ENCODE measurements at places on chromosomes 1 and 21. TPM values are rescaled to one million over a fixed set of nuclear protein-coding genes. Genes with fewer than 3 reads are reported as not detected.

DNA sequence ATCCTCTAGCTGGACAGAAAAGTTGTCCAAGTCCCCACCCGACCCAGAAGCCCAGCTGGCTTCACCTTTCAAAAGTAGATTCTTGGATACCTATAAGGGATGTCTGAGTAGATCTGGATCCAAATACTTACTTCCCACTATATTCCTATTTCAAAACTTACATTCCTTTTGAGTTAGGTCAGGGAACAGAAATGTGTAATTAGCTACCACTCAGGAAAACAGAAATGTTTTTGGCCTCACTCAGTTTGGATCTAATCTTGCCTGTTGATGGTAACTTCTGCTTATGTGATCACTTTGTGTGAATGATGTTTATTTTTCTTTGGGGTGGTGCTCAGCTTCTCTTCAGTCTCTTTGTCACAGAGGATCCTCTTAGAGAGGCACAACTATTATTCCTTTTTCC is 814.4 kb upstream of the RGS18 start:
- DNase-seq = no peak
- no peaks in the 10 kb centered on the region for H3K36me3 ChIP-seq
- no peaks in the 10 kb centered on the region for H3K27me3 ChIP-seq
- no peak overlapping the region for H3K27ac ChIP-seq

DNA sequence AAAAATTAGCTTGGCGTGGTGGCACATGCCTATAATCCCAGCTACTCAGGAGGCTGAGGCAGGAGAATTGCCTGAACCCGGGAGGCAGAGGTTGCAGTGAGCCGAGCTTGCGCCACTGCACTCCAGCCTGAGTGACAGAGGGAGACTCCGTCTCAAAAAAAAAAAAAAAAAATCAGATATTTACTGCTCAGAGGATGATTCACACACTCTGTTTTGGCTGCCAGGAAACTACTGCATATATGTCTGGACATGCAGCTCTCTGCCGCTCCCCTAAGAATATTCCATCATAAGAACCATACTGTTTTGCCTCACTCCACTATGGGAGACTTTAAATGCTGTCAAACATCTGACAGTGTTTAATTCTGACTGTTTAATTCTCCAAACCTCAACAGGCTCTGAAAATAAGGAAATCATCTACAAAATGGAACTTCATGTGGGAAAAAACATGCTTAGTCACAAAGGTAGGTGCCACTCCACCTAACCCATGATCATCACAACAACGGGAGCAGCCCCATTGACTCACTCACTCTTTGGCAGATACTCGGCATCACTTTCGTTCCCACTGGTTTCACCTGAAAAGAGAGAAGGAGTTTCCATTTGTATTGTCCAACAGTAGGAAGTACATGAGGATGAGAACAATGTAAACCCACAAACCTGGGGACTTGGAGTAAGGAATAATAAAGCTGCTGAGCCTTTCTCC is 29.3 kb upstream of the BCAS2 start:
- no peak for DNase-seq
- no peak overlapping the region for H3K27ac ChIP-seq
- H3K27me3 ChIP-seq = no peaks in the 10 kb centered on the region
- H3K4me3 ChIP-seq = no peak overlapping the region

The IL23R gene
- total RNA-seq = not detected

The FTCD gene
- 2.5 TPM for total RNA-seq

The KIAA0040 gene
- 37.0 TPM for total RNA-seq

The RGSL1 gene
- not detected for total RNA-seq

DNA sequence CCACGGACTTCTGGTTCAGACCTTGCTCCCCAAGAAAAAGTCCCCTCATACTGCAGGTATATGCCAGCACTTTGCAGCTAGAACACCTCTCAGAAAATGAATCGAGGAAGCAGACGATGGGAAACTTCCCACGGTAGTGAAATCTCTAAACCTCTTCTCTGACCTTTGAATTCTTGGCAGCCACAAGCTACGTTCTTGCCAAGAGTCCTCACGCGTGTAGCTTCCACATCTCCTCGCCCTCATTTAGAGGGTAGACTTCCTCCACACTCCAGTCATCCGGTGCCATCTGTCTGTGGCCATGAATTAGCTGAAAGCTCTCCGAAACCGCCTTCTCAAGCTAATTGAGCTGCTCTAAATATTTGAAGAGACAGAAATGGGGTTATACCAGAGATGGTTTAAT is 127.8 kb downstream of the RGS7 start:
- H3K27ac ChIP-seq = no peak overlapping the region
- no peaks in the 10 kb centered on the region for H3K36me3 ChIP-seq
- no peaks in the 10 kb centered on the region for H3K27me3 ChIP-seq
- no peak overlapping the region for H3K4me3 ChIP-seq
- no peaks in the 10 kb centered on the region for H3K4me1 ChIP-seq

The CASQ1 gene
- 4.5 TPM for total RNA-seq

The MEGF6 gene
- 11.2 TPM for total RNA-seq

The BCL2L15 gene
- 0.78 TPM for total RNA-seq

The HP1BP3 gene
- total RNA-seq = 241 TPM

The APCS gene
- not detected for total RNA-seq

- H3K27ac ChIP-seq = no peak overlapping the region
- no peak overlapping the region for H3K4me3 ChIP-seq
- no peaks in the 10 kb centered on the region for H3K4me1 ChIP-seq
- no peak for DNase-seq
- no peaks in the 10 kb centered on the region for H3K27me3 ChIP-seq
- H3K36me3 ChIP-seq = no peaks in the 10 kb centered on the region
Observed at GRCh38 chr1:236370420-236370819, 23.7 kb upstream of the EDARADD start.

The SELENBP1 gene
- 61.4 TPM for total RNA-seq

DNA sequence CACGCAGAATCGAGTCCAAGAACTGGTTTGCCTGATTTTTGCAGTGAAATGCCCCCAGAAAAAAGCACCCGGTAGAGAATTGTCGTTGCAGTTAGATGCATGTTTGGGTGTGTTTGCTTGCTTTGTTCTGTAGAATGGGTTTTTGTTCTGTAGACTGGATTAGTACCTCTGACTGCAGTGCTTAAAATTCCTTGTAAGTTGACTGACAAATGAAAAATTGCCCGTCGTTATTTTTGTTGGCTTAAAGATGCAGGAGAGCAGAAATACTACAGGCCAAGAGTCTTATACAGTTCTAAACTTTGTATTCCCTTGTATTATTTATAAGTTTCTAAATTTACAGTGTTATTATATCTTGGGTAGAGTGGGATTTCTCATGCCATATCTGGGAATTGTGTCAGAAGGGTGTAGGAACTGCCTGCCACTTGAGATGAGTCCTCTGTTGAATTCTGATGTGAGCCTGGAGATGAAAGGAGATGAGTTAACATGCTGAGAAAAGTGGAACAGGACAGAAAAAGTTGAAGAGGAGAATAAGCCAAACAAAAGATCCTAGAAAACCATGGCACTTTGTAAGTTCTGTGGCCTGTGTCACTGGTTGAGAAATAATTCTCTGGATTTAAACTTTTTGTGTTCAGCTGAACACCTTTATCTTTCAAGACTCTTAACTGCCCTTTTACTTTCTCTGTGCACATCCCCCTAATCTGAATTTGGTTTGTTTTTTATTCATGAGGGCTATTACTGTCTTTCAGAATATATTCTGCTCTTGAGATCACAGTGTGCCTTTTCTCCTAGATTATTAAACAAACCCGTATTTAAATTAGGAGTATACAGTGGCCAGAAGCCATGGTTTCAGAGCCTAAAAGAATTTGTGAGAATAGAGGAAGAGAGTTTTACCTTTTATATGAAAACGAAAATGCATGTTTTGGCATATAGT is 1.4 kb downstream of the DESI2 start:
- DNase-seq = no peak
- peak overlapping the region; percentile 97 for H3K27ac ChIP-seq
- peak overlapping the region; percentile 90 for H3K4me3 ChIP-seq
- peaks cover 59% of the 10 kb centered on the region for H3K4me1 ChIP-seq

The FLG gene
- total RNA-seq = not detected

Data from esophagus muscularis mucosa (tissue), 4 donors.